ENCODE measurements at places on chromosomes 6 and 20. TPM values are rescaled to one million over a fixed set of nuclear protein-coding genes. Genes with fewer than 3 reads are reported as not detected.

Gene GPX5
- not detected for total RNA-seq

GRCh38 chr20:59777814-59778575 is 155.4 kb downstream of the SYCP2 start:
- DNase-seq, result no peak

DNA sequence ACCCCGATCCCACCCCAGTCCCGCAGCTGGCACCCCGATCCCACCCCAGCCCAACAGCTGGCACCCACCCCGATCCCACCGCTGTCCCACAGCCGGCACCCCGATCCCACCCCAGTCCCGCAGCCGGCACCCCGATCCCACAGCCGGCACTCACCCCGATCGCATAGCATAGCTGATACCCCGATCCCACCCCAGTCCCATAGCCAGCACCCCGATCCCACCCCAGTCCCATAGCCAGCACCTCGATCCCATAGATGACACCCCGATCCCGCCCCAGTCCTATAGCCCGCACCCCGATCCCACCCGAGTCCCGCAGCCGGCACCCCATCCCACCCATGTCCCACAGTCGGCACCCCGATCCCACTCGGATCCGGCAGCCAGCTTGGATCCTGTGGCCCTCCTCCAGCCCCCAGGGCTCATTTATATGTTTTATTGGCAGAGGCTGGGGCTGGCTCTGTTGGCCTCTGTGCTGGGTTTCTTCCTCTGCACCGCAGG is 897 bp upstream of the GMEB2 start:
- DNase-seq, result no peak

- DNase-seq, result no peak
Observed at GRCh38 chr6:147479857-147480256, 28.6 kb upstream of the SAMD5 start.

DNA sequence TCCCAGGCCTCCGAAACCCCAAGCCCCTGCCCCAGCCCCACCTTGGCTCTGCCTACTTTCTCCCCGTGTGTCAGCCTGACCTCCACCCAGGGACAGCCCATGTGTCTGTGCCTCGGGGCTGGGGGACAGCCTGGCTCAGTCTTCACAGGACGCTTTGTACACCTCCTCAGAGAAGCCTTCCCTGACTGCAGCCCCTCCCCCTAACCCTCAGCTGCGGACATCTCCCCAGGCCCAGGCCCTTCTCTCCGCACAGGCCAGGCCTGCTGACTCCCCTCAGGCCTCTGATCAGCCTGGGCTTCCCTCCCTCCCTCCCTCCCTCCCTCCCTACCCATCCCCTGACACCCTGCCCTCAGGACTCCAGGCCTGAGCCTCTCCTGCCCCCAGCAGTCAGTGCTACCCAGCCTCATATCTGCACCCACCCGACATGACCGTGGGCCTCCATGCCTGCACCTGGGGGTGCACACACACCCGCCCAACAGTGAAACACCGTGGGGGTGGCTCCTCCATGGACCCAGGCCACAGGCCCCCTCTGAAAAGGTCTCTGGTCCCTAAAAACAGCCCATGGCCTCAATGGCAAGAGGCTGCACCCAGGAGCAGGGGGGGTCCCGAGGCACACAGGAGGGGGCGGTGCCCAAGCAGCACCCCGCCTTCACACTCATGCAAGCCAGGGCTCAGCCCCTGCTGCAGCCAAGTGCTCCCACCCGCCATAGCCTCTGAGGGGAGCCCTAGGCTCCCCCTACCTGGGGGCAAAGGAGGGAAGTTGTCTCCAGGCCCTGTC is 12.9 kb downstream of the LAMA5 start:
- DNase-seq, result no peak

DNA sequence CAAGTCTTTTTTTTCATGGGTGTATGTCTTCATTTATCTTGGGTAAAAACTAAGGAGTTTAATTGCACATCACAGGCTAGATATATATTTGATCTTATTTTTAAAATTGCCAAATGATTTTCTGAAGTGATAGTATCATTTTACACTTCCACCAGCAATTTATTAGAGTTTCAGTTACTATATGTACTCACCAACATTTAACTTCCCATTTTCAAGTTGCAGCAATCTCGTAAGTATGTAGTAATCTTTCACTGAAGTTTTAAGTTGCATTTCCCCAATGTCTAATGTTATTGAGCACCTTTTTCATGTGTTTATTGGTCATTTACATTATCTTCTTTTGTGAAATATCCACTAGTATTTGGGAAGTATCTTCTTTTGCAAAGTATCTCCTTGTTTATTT is 277.4 kb upstream of the CNR1 start:
- DNase-seq, result no peak

DNA sequence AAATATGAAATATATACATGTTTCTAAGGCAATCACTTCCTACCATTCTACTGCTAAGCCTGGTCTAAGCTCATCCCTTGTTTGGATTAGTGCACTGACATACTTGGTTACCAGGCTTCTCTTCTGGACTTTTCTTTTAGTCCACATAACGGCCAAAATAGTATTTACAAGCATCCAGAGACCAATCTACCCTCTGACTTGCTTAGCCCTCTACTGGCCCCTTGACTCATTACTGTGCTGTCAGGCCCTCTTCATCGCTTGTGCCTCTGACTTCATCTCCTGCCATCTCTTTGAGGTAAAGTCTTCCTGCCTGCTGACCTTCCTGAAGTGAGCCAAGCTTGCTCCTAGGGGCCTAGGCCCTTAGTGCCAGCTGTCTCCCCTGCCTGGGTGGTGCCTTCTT is 35.1 kb downstream of the TULP4 start:
- no peak for DNase-seq

Gene FKBP1C
- total RNA-seq, result 0.89 TPM

- no peak for DNase-seq
Observed at GRCh38 chr6:29509239-29509638, 21.5 kb upstream of the MAS1L start.

- DNase-seq, result no peak
Observed at GRCh38 chr6:53917464-53917842, 122.6 kb downstream of the LRRC1 start.

All from progenitor cell of endocrine pancreas (in vitro differentiated cells).